NCI-H1436 treated with DMSO at 0.1 percent for 48 hours (cell line): ENCODE measurements at places on chromosomes 4 and X.

DNA sequence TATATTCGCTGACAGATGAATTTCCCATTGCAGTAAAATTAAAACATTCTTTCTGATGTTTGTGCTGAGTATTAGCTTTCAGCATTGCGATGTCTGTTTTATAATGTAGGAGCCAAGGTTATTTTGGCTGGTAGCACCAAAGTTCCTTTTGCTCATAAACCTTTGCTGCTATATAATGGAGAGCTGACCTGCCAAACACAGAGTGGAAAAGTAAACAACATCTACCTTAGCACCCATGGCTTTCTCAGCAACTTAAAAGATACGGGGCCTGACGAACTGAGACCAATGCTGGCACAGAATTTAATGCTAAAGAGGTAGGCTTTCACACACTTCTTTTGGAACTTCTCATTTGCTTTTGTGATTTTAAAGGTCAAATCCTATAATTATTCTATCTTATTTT lies 46.0 kb downstream of the WDR19 start:
- no peak for DNase-seq

- no peak for DNase-seq
These were observed 26.5 kb downstream of the OTUD6A start for GRCh38 chrX:70088751-70089150.

- DNase-seq: no peak
These were observed 119.5 kb upstream of the AFF2 start for GRCh38 chrX:148380650-148381561.

DNA sequence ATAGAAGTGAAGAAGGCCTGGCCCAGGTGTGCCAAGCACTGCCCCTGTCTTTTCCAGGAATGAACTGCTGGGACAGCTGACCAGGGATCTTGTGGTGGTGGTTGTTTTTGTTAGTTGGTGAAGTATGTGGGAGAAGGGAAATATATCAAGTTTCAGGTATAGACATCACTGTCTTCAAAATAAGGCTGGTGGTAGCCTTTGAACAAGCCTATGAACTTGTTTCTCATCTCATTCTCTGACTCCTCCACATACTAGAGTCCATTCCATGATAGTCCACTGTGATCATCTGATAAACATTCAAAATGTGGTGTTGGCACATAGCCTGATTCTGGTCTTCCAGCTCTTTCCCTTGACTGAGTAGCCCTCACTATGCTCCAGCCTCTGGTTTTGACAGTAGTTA lies 303.7 kb downstream of the CAMK2D start:
- no peak for DNase-seq

- DNase-seq: no peak
These were observed 972.7 kb upstream of the AGA start for GRCh38 chr4:178414881-178415446.

GRCh38 chr4:2300431-2301224 lies 38.7 kb upstream of the MXD4 start:
- DNase-seq: no peak

GRCh38 chr4:5754529-5754881 lies 43.5 kb downstream of the EVC start:
- DNase-seq: no peak

DNA sequence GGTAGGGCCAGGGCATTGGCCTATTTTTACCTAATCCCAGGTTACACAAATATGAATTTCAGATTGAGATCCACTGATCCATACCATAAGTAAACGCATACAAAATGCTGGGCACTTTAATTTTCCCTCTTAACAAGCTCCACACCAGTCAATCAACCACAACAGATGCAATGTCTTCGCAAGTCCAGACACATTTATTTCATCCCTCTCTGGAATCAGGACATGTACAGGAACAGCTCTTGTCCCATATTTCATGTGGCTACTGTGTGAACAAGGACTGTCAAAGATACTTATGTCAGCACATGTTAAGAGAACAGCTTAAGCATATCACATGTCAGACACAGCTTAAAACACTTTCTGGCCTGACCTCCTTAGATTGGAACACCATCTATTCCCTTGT lies 145.9 kb downstream of the PPP3CA start:
- DNase-seq: no peak

- no peak for DNase-seq
These were observed 29.3 kb downstream of the MOSPD2 start for GRCh38 chrX:14902537-14902936.

DNA sequence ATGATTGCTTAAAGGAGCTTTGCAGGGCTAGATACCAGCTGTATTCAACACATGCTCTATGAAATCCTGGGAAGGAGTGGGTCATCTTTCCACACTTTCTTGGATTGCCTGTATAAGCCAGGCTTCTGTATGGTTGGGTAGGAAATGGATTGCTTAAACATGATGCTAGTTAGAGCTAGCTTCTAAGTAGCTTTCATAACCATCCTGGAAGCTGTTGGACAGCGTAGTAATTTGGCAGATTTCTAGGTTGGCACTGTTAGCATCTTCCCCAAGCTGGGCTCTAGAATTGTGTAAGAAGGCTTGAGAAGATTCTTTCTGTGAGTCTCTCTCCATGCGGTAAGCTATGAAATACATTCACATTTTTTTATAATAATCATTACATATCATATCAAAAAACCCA lies 127.3 kb downstream of the LINC00632 start:
- DNase-seq: no peak

- DNase-seq: peak; percentile 66
These were observed at the start of gene NSUN7 for GRCh38 chr4:40749717-40750460. Gene NSUN7, plus strand, starts transcription at chr4:40749955. Its CDS starts 739 bp downstream, at chr4:40750694.

DNA sequence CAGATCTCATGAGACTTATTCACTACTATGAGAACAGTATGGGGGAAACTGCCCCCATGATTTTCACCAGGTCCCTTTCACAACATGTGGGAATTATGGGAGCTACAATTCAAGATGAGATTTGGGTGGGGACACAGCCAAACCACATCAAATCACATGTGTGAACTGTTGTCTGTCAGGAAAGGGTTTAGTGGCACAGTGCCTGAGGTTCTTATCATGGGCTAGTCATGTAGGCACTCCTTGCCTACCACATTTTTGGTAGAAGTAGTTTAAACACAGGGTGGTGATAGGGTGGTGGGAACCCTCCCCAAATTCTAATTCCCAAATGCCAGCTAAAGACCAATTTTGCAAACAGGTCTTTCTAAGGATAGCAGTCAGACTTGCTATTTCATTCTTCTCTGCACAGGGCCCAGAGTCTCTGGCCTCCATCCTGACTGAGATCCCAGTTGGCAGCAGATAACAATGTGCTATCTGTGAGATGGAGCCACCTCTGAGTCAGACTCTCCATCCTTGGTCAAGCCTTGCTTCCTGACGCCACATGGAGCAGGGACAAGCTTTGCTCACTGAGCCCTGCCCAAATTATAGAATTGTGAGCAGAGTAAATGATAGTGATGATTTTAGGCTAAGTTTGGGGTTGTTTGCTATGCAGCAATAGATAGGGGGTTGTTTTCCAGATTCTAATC lies 33.5 kb upstream of the SETD7 start:
- DNase-seq: no peak

DNA sequence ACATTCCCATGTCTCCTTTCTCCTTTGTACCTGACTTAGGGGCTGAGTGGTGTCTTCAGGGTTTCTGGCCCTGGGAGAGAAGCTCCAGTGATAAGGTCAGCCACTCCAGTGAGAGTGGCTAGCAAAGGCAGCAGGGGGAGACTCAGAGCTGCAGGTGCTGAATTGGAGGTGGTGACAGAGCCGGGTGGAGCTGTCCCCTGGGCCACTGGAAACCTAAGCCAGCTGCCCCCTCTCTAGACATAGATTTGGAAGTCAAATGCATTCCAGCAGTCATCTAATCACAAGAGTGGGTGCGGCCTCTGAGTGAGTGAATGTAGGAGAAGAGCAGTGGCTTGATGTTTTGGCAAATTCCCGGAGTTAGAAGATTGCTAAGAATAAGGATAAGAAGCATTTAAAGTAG lies 28.5 kb downstream of the TRIM2 start:
- no peak for DNase-seq

DNA sequence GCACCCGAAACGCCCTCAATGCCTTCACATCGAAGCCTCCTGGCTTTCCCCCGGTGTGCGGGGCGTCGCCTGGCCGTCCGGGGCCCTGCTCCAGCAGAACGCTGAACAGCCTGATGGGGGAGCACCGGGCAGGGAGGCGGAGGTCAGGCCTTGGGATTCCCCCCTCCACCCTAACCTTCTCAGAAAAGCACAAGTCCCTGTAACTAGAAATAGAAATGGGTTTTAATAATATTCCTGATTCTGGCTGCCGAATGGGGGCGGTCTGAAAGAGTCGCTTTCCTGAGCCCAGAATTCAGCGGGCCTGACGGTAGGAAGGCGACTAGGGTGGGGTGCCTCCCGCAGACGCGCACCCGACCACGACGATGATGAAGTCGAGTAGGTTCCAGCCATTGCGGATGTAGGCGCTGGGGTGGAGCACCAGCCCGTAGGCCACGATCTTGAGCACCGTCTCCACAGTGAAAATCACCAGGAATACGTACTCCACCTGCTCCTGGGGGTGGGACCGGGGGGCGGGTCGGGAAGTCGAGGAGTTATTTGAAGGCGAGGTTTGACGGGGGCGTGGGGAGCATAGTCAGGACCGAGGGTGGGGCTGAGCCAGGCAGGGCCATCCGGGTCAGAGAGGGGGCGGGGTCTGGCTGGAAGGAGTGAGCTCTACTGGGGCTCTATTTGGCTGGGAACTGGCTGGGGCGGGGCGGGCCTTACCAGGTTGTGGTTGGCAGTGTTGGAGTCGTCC lies 2.5 kb downstream of the CACNA1F start:
- no peak for DNase-seq

DNA sequence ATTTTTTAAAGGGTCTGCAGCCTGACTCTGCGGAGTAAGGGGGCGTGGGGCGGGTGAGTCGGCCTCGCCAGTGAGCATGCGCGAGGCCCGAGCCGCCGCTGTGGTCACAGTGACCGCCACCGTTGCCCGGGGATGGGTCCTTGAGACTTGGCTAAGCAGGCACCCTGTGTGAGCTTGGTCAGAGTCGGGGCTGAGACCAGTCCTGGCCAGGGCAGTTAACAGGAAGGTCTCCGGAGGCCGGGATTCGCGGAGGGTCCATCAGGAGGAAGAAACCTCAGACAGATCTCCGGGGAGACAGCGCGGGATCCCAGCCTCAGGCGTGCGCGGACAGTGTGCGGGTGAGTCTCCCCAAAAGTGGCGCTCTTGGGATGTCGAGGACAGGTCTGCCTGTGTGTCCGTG lies 1384.4 kb upstream of the PCDH10 start:
- DNase-seq: no peak

DNA sequence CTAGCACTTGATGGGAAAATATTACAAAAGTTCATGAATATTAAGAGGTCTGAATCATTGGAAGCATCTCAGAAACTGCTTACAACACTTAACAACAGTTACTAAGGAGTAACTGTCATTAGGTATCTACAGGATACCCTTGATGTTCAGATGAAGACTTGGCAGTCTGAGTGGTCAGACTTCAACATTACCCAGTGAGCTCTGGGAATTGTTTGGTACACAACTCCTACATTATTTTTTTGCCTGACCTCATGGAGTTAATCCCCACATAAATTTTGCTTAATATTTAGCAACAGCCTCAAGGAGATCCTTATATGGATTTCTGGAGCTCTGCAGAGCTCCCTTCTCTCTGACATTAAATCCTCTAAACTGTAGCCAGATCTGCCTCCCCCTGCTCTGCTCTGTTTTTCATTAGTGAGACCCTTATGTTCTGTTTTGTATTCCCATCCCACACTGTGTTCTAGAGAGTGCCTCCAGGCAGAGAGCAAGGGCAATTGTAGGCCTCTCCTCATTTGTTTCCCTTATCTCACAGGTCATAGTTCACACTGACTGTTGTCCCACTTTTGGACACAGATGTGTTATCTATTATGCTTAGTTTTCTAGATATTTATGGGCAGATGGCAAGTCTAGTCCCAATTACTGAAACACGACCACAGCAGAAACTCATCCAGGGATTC lies 368.8 kb downstream of the GASK1B start:
- no peak for DNase-seq

DNA sequence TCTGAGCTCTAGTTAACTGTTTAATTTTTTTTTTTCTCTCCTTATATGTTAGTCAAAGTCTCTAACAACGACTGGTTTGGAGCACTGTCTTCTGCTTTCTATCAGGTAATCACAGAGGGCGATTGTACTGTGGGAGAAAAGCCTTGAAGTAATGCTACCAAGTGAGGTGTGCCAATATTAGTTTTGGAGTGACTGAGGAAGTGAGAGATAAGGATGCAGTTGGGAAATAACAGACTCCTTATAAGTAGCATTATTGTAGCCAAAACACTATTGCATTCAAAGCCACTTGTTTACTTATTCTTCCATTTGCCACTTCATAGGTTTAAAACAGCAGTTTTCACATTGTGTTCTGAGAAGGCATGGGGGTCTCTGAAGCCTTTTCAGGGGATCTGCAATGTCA lies 79.1 kb upstream of the SLC6A14 start:
- no peak for DNase-seq

- no peak for DNase-seq
These were observed 614.4 kb upstream of the INTU start for GRCh38 chr4:127018381-127018780.

DNA sequence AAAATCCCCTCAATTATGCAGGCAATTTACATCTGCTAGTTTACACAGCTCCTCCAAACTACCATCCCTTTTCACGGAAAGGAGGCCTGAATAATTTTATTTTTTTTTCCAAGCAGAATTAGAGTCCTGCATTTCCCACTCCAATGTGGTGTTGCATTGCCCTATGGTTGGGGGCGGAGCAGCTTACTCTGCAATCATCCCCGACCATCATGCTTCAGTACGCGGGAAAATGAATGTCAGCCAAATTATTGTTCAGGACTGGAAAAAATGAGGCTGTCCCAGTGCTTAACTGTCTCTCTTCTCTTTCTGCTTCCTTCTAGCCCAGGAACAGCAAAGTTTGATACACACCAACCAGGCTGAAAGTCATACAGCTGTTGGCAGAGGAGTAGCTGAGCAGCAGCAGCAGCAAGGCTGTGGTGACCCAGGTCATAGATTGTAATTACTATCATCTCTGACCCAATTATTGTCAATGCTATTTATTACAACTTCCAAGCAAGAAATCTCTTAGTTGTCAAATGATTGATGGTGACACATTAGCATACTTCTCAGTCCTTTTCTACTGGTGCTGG lies 28.3 kb downstream of the MMRN1 start:
- DNase-seq: no peak

GRCh38 chr4:97624204-97624603 lies 519.1 kb downstream of the STPG2 start:
- no peak for DNase-seq
